T-helper 22 cell (primary cell): ENCODE measurements at places on chromosomes 4 and X.

DNA sequence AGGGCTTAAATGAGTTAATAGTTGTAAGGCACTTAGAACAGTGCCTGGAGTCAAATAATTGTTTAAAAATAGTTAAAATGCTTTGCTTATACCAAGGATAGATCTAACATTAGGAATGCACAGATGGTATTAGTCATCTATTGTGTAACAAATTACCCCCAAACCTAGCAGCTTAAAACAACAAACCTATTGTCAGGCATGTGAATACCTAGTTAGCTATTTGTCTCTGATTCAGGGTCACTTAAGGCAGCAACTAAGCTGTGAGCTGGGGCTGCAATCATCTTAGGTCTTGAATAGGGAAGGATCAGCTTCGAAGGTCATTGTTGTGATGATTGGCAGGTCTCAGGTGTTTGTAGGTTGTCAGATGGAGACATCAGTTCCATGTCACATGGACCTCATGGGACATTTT lies 42.4 kb upstream of the AGA start:
- no peak for DNase-seq

GRCh38 chr4:2741626-2742025 lies 14.5 kb downstream of the TNIP2 start:
- DNase-seq: no peak

- DNase-seq: no peak
Observed at GRCh38 chr4:74426101-74426500, 18.8 kb upstream of the AREG start.

- DNase-seq: no peak
Observed at GRCh38 chr4:22410645-22411247, 105.1 kb downstream of the ADGRA3 start.

GRCh38 chr4:73620115-73620792 lies at the start of gene RASSF6:
RASSF6 (minus strand) TSS chr4:73620436; CDS start chr4:73611795, 8,641 bp downstream.
- DNase-seq: no peak

- DNase-seq: no peak
Observed at GRCh38 chr4:48212165-48212564, 57.5 kb downstream of the TEC start.

DNA sequence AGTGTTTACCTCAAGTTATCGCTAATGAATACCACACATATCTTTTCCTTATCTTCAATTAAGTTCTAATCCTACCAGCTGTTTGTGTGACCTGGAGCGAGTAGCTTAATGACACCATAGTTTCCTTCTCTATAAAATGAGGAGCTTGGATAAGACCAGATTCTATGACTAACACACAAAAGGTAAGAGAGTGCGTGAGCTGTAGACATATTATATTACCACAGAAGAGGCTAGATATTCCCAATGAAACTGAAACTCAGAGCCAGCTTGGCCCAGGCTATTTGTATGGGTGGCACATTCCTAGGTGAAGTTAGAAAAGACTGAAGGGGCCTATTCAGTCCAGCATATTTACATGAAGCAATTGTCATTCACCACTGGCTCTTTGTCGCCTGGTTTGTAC lies 30.2 kb downstream of the ASB5 start:
- no peak for DNase-seq

GRCh38 chrX:106692425-106693065 lies 34.0 kb upstream of the RNF128 start:
- DNase-seq: no peak

GRCh38 chr4:137998666-137999429 lies 243.3 kb downstream of the SLC7A11 start:
- DNase-seq: no peak

GRCh38 chr4:61531188-61531587 lies 331.1 kb downstream of the ADGRL3 start:
- no peak for DNase-seq

GRCh38 chr4:108449129-108449528 lies 171.2 kb upstream of the RPL34 start:
- no peak for DNase-seq

DNA sequence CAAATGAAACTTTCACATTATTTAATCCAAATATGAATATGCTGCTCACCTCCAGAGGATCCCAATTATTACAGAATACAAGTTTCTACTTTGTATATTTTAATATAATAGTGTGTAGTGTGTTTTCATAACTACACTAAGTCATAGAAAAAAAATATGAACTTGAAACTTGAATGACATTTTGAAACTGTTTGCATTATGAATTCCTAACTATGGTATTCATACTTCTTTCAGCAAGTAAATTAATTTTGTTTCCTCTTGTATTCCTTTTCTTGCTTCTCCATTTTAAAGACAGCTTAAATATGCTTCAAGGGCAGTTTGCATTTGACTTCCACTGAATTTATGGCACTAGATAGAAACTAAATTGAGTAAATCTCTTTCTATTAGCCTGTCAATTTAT lies 177.1 kb downstream of the BMPR1B start:
- DNase-seq: no peak

GRCh38 chr4:159222043-159222552 lies 119.2 kb downstream of the RAPGEF2 start:
- no peak for DNase-seq

GRCh38 chr4:45688341-45688740 lies 435.5 kb downstream of the GABRG1 start:
- no peak for DNase-seq

DNA sequence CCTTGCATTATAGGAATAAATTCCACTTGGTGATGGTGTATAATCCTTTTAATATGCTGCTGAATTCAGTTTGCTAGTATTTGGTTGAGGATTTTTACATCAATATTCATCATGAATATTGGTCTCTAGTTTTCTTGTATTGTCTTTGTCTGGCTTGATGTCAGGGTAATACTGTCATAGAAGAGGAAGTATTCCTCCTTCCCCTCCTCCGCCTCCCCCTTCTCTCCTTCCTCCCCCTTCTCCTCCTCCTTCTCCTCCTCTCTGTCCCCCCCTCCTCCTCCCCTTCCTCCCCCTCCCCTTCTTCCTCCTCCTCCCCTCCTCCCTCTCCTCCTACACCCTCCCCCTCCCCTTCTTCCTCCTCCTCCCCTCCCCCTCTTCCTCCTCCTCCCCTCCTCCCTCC lies 65.8 kb downstream of the RGS12 start:
- DNase-seq: no peak

DNA sequence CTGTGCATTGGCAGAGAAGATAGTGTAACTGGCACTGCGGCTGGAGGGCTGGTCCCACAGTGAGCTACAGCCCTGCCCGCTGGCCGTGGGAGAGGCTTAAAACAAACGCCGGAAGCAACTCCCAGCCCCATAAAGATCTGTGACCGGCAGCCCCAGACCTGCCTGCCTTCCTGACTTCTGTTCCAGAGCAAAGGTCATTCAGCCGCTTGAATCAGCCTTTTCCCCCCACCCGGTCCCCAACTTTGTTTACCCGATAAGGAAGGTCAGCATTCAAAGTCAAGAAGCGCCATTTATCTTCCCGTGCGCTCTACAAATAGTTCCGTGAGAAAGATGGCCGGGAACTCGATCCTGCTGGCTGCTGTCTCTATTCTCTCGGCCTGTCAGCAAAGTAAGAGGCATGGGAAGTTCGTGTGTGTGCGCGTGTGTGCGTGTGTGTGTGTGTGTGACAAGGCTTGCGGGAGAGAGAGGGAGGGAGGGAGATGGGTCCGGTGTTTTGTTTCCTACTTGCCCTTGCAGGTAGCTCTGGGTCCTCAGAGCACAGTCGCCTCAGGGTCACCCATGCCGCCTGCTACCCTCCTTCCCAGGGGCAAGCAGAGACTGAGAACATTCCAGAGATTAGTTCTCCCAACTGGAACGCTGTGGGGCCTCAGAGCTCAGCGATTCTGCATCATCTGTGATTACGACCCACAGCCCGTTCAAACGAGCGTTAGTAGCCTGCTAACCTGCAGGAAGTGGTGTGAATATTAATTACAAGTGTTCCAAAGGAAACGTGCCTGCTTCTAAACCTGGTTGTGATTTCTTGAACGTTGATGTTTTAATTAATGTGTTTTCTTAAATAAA lies at the start of gene MGST2:
Gene MGST2 (plus strand): TSS at position 130 of the 840 bp plus-strand sequence. CDS start 201 bp downstream, at position 331.
- no peak for DNase-seq

GRCh38 chr4:183424109-183424744 lies 20.2 kb upstream of the CDKN2AIP start:
- no peak for DNase-seq

DNA sequence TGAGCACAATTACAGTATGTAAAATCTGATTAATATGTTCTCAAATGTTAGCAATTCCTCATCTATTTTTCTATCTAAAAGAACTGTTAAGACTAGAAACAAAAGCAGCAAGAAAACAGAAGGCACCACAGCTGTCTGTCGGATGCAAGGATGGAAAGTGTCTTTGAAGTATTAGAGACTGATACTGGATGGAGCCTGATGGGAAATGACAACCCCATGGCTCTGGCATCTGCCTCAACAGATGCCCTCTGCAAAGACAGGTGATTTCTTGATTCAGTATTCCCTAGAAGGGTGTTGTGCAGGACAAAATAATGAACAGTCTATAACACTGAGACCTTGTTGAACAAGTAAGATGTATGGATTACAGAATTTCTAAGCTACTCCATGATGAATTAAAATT lies 19.7 kb downstream of the LRCH2 start:
- no peak for DNase-seq

GRCh38 chrX:149527705-149528104 lies 13.1 kb upstream of the EOLA1 start:
- DNase-seq: no peak

GRCh38 chr4:122163767-122164166 lies 11.6 kb downstream of the BLTP1 start:
- DNase-seq: no peak

DNA sequence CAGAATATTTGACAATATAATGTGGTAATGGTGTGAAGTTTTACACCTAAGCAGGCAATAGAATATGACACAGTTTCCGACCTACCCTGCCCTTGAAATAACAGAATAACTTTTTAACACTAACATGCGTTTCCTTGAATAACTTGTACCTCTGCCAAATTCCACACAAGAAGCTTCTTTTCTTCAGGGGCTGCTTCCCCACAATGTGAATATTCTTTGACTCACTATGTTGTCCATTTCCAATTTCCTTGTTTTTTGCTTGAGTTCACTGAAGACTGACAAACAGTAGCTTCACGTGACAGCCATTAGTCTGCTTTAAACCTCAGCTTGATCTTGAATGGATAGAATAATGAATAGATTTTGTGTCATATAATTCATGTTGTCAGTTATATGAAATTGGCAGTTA lies 14.3 kb downstream of the SHROOM3 start:
- DNase-seq: no peak

DNA sequence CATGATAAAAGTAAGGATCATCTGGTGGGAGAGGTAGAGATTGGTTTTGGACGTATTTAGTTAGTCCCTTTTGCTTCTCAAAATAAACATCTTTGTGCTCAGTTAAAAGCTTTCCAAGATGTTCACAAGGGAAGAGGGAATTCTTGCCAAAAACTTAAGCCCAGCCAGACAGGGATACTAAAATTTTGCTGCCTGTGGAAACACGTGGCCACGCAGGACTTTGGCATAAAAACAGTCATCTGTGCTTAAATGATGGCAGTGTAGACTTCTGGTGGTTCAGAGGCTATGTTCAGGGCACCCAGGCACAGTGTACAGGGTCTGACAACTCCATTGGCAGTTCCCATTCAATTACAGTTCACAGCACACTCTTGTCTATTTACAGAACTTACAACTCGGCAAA lies 93.2 kb upstream of the JADE1 start:
- DNase-seq: no peak

DNA sequence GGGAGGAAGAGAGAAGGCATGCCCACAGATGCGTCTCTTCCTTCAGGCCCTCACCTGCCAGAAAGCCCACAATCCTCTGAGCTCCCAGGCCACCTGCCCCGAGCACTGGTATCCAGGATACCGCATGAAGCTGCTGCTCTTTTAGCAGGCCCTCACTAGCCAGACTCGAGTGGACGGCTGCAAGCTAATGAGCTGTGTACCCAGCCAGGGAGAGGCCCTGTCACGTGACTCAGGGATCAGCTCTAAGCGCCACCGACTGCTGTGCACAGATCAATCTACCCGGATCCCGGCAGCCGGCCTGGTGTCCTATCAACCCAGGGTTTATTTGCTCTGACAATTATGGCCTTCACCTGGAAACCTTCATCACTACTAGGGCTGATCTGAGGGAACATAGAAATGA lies 39.0 kb downstream of the BCOR start:
- DNase-seq: no peak

- DNase-seq: no peak
Observed at GRCh38 chr4:73375328-73375741, 28.8 kb upstream of the ALB start.

- DNase-seq: no peak
Observed at GRCh38 chr4:180811556-180811955, 1431.6 kb upstream of the TENM3 start.

GRCh38 chrX:45888518-45888917 lies 656.7 kb downstream of the ZNF674 start:
- no peak for DNase-seq

DNA sequence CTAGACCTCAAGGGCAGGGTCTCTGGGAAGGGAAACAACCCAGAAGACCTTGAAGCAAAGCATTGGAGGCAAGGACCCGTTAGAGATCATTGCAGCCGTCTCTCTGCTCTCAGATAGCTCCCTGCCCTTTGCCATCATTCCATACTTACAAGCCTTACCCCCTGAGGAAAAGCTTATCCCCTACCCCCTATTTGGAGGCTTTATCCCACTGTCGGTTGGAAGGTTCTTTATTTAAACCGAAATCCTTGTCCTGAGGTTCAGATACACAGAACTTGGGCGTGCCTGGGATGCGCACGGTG lies 84.4 kb downstream of the EFNB1 start:
- no peak for DNase-seq

- DNase-seq: no peak
Observed at GRCh38 chr4:20096911-20097310, 154.8 kb upstream of the SLIT2 start.

DNA sequence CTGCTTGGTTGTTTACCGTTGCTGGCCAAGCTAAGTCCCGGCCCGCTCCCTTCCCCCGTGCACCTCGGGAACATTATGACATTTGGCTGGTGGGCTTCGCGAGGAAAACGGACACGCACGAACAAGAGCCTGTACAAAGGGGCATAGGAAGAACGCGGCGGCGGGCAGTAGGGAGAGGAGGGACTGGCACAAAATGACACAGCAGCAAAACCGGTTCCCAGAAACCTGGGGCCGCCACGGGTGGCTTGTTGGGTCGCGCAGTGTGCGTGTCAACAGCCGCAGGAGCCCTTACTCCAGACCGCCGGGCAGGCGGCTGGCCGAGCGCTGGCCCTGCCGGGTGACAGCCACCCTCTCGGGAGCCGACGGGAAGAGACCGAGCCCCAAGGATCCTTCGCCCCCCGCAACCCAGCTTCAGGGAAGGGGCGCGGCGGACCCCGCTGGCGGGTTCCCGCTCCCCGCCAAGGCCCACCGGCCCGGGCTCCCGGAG lies 1.6 kb upstream of the LIN54 start:
- no peak for DNase-seq
